ENCODE measurements at places on chromosomes 5 and 9. TPM values are rescaled to one million over a fixed set of nuclear protein-coding genes. Genes with fewer than 3 reads are reported as not detected.

Gene SPINK7
- not detected for total RNA-seq

Gene PCDHGA5
- not detected for total RNA-seq

Gene LRRC19
- not detected for total RNA-seq

Gene QRFP
- not detected for total RNA-seq

Gene EIF4E1B
- not detected for total RNA-seq

Gene FAM169A
- total RNA-seq: 4.6 TPM

Gene TMEM171
- total RNA-seq: not detected

Gene SLC36A3
- total RNA-seq: not detected

Measured in activated CD4-positive, alpha-beta memory T cell treated with anti-CD3 and anti-CD28 coated beads, Interleukin-2, amount 10 ng/mL, durations not matched to agents 7 days and 5 days (primary cell).